ENCODE measurements at places on chromosomes 3 and 15.

GRCh38 chr3:41250825-41251224, 51.5 kb downstream of the CTNNB1 start:
- no peak for DNase-seq

GRCh38 chr3:64174328-64174727, 50.9 kb downstream of the PRICKLE2 start:
- no peak for DNase-seq

- no peak for DNase-seq
Observed at GRCh38 chr3:135981701-135982403, 16.3 kb downstream of the PPP2R3A start.

GRCh38 chr3:50486219-50486888, 17.1 kb downstream of the CACNA2D2 start:
- DNase-seq, result no peak

DNA sequence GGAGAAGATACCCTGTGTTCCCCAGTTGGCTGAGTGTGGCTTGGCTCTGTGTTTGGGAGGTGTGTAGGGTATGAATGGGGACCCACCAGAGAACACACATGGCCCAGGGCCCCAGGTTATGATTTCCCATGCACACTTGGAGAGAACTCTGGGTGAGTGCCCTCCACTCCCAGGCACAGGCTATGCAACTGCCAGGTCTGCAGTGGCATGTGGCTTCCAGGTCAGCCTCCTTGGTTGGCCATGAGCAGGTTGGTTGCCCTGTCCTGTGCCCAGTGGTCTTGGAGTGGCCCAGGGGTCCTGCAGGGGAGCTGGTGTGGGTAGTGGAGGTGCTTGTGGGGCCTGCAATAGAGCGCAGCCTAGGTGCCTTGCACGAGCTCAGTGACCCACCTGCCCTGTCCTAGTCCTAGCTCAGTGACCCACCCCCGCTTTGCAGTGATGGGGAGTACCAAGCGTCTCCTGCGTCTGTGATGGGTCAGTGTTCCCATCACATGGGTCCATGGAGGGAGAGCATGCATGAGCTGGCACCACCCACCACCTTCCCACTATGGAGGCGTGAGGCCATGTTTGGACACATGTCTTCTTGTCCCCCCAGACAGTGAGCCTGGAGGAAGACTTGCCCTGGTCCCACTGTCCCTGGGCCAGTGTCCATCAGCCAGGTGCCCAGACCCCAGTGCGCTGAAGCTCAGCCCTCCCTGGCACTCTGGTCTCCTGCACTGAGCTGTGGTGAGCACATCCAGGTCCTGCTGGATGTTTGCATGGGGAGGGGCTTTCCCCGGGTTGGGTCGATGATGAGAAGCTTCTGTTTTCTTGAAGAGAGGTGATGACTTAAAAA, 217.3 kb downstream of the SNRPN start:
- DNase-seq, result no peak

Measured in OCI-LY7 (cell line).